ENCODE measurements at places on chromosomes 12 and 14.

GRCh38 chr14:61074852-61075251 lies 93.8 kb downstream of the SLC38A6 start:
- no peak for DNase-seq

DNA sequence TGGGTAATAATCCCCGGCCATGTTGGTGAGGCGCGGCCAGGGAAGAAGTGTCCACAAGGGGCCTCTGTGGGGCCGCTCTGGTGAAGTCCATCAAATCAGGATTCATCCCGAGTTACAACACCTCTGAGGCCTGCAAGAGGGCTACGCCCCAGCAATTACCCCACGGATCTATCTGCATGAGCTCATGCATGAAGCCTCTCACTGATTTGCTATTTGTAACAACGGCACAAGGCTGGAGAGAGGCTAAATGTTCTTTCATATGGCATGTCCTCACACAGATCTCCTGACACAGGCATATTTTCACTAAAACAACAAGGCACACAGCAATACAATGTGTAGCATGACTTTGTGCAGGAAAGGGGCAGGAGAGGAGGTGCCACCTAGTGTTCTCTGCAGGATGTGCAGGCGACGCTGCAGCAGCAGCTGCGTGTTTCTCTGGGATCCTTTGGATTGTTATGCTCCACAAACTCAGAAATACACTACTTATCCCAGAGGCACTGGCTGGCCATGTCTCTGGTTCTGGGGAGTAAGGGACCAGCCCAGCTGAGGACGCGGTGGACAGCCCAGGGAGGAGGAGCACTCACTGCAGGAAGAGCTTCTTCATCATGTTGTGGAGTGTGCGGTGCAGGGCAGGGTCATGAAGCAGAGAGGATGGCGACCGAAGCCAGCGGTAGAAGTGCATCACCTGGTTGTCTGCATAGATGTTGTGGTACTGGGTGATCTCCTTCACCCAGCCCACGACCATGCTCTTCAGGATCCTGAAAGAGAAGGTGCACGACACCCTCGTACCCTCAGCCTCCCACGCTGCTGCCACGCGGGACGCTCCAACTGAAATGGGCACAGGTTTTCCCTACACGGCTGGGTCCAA lies 20.2 kb downstream of the P2RX2 start:
- DNase-seq = no peak

- no peak for DNase-seq
Observed at GRCh38 chr12:119780786-119781434, 96.2 kb downstream of the CIT start.

- no peak for DNase-seq
Observed at GRCh38 chr12:92109613-92110012, 36.0 kb downstream of the BTG1 start.

- DNase-seq = peak; percentile 47
Observed at GRCh38 chr14:50085570-50086320, 30.6 kb downstream of the VCPKMT start.

DNA sequence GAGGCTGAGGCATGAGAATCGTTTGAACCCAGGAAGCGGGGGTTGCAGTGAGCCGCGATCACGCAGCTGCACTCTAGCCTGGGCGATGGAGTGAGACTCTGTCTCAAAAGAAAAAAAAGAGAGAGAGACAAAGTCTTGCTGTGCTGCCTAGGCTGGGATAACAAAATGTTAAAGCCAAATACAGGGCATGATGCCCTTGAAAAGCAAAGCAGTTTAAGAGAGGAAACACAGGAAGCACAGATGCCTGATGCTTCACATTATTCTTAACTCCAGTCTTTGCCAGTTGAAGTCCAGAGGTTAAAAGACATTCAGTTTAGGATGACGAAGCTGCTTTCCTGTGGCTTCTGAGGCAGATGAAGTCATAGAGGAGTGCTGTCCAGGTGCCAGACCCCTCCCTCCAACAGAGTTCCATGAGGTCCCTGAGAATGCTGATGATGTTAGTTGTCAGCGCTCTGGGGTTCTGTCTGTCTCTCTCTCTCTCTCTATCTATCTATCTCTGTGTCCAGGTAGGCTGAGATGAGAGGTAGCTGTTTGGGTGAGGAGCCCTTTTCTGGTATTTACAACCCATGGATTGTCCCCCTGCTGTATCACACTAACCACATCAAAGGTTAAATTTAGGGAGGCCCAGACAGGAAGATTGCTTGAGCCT lies 4.9 kb upstream of the MRPL52 start:
- no peak for DNase-seq

- DNase-seq = no peak
Observed at GRCh38 chr14:63781686-63782085, 53.8 kb upstream of the SGPP1 start.

- no peak for DNase-seq
Observed at GRCh38 chr14:77885367-77885766, 85.5 kb downstream of the ADCK1 start.

DNA sequence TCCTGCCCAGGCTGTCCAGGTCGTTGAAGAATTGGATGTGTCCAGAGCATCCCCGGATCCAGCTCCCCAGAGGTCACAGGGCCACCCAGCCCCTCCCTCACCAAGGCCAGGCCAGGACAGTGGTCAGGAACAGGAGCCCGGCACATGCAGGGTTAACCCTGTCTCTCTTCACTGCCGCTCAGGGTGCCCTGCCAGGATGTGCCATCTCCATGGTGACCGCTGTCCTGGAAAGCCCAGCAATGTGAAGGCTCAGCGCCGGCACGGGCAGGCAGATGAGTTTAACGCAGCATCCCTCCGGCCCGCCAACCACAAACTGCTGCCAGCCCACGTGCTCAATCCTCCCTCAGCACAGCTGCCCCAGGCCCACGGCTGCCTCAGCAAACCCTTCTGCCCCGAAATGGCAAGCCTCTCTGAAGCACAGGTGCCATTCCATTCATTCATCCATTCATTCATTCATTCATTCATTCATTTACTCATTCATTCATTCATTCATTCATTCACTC lies 4.4 kb downstream of the TMEM179 start:
- DNase-seq = no peak

DNA sequence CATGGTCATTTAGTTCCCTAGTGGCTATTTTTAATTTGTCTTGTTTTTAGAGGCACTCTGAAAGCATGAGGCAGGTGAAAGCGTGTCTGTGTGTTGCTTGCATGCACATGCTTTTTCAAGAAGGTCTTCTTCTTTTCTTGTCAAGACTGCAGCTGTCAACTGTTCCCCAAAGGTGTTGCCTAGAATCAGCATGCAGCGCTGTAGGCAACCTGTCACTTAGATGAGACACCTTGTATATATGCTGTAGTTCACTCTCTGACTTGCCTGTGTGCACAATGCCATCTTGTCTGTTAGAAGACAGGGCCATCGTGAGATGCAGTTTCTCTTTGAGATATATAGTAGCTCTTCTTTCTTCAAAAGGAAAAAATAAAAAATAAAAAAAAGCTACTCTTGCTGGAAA lies 885.7 kb downstream of the DIO2 start:
- no peak for DNase-seq

DNA sequence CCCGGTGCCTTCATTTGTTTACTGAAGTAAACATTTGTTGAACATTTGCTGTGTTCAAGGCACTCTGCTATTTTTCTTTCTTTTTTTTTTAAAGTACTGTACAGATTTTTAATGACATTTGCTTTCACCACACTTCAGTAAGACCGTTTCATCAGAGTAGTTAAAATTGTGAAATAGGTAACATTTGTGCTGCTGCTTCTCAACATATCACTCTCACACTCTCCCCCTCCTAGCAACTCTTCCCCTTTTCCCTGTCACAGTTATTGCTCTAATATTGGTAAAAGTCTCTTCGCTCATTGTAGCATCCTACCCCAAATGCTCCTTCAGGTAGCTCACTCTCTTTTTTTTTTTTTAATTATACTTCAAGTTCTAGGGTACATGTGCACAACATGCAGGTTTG lies 49.6 kb downstream of the SRGAP1 start:
- DNase-seq = no peak

GRCh38 chr14:94522115-94522724 lies 13.0 kb upstream of the SERPINA12 start:
- DNase-seq = no peak

GRCh38 chr12:97177481-97177880 lies 270.4 kb downstream of the NEDD1 start:
- DNase-seq = no peak

DNA sequence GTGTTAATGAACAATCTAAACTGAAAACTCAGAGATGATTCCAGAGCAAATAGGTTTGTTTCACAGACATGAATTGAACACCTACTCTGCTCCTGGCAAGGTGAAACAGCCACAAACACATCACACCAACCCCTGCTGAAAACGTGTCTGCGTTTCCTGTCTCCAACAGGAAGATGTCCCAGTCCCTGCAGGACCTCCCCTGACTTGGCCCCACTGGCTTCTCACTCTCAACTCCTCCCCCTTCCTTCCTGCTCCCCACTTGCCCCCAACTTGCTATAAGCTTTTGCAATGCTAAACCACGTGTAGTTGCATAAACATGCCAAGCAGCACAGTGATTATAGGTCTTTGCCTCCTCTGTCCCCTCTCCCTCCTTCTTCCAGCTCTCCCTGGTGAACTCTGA lies 567.6 kb downstream of the BCL11B start:
- DNase-seq = no peak

- no peak for DNase-seq
Observed at GRCh38 chr12:25801734-25802133, 156.7 kb upstream of the RASSF8 start.

GRCh38 chr12:102144221-102144620 lies 24.2 kb downstream of the PARPBP start:
- no peak for DNase-seq

GRCh38 chr12:95731519-95731958 lies 59.0 kb downstream of the NTN4 start:
- DNase-seq = no peak

DNA sequence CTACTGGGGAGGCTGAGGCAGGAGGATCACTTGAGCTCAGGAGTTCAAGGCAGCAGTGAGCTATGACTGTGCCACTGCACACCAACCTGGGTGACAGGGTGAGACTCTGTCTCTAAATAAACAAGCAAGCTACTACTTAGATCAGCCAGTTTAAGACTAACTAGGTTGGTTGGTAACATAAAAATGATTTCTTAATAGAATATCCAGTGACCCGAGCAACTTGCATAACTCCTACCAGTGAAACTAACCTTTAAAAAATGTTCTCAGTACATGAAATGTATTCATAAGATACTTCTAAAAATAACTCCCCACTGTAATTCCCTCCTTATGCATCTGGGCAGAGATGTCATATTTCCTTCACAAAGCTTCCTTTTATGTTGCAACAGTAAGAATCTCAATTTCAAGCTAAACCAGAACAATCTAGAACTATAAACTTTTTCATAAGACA lies 15.9 kb downstream of the TAOK3 start:
- DNase-seq = no peak

DNA sequence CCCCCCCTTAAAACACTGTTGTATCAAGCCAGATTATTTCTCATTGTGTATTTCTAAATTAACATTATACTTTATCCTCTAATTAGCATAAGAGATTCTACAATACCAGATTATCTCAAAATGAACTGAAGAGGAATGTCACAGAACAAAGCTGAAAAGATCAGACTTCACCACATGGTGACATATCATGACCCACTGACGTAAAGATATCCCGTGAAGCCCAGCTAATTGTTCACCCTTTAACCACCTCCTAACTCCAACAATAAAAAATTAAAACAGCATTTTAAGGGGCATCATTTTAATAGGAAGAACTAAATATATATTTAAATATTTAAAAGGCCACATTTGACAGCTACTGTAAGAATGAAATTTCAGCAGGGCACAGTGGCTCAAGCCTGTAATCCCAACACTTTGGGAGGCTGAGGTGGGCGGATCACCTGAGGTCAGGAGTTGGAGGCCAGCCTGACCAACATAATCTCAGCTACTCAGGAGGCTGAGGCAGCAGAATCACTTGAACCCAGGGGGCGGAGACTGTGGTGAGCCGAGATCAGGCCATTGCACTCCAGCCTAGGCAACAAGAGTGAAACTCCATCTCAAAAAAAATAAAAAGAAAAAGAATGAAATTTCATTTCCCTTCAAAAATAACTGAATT lies 29.0 kb downstream of the CDK17 start:
- no peak for DNase-seq

DNA sequence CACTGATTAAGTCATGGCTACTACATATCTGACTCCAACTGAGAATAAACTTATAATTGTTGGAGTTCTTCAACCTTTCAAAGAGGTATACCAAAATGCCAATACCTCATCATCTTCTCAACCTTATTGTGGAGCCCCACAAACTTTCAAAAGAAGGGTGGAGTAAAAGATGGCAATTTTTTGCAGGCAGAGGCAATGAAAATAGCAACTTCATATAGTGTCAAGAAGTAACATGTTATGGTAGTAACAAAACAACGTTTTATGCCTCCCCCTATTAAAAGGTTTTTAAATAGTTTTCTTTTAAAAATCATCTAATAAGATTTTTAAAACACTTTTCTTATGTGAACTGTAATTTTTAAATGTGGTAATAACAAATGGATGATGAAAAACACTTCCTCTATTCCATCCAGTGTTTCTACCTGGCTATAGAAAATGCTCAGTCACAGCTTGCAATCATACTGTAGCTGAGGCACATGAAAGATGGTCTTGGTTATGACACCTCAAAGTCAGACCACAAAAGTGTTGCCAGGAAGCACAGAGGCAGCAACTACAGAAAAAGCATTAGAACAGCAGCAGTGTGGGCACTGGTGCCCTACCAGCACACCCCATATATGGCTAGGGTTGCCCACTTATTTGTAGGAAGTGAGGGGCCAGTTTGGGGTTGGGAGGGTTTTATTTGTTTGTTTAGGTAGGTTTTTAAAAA lies 7.0 kb downstream of the PPP1R12A start:
- DNase-seq = peak; percentile 32

DNA sequence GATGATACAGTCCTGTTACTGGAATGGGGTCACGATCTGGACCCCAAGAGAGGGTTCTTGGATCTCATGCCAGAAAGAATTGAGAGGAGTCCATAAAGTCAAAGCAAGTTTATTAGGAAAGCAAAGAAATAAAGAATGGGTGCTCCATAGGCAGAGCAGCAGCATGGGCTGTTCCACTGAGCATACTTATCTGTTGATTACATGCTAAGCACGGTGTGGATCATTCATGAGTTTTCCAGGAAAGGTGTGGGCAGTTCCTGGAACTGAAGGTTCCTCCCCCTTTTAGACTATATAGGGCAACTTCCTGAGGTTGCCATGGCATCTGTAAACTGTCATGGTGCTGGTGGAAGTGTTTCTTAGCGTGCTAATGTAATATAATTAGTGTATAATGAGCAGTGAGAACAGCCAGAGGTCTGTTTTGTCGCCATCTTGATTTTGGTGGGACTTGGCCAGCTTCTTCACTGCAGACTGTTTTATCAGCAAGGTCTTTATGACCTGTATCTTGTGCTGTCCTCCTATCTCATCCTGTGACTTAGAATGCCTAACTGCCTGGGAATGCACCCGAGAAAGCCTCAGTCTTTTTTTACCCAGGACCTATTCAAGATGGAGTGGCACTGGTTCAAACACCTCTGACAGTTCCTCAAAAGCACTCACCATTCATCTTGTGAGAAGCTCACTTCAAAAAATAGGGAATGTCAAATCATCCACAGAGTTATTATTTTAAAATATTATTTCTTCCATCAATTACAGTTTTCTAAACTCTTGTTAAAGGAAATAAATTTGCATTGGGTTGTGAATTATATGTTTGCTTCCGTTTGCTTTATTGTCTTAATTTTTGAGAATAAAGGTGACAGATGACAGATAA lies 1358.8 kb upstream of the TMEM132C start:
- no peak for DNase-seq
